ENCODE measurements at places on chromosomes 1 and 21.

- no peaks in the 10 kb centered on the region for H3K27me3 ChIP-seq
- no peaks in the 10 kb centered on the region for H3K4me1 ChIP-seq
- DNase-seq = no peak
- no peak overlapping the region for H3K4me3 ChIP-seq
- no peak overlapping the region for H3K27ac ChIP-seq
These were observed 247.9 kb upstream of the B3GALT2 start for GRCh38 chr1:193434319-193434718.

GRCh38 chr1:117122330-117123025 is 929 bp upstream of the TRIM45 start:
- H3K27ac ChIP-seq = peak overlapping the region; percentile 86
- peak overlapping the region; percentile 46 for H3K4me3 ChIP-seq
- H3K27me3 ChIP-seq = no peaks in the 10 kb centered on the region
- peaks cover 3% of the 10 kb centered on the region for H3K4me1 ChIP-seq
- no peak for DNase-seq

DNA sequence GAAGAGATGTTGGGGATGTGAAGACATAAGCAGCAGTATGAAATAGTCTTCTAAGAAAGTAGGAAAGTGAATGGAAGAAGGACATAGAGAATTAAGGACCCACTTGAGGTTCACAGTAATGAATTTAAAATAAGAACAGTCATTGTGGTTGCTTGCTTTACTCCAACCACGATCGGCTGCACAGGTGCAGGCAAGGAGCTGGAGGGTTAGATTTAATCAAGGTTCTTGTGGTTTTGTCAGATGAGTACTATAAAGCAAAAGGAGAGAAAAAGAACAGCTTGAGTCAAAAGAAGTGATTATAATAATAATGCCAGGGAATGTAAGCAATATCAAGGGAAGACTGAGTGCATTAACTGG is 46.1 kb upstream of the RBM34 start:
- no peak overlapping the region for H3K27ac ChIP-seq
- no peak overlapping the region for H3K4me3 ChIP-seq
- peaks cover 6% of the 10 kb centered on the region for H3K36me3 ChIP-seq
- H3K27me3 ChIP-seq = no peaks in the 10 kb centered on the region
- no peaks in the 10 kb centered on the region for H3K4me1 ChIP-seq

GRCh38 chr1:7010534-7011200 is 225.4 kb downstream of the CAMTA1 start:
- H3K27ac ChIP-seq = no peak overlapping the region
- no peak overlapping the region for H3K4me3 ChIP-seq
- no peaks in the 10 kb centered on the region for H3K27me3 ChIP-seq
- peak; percentile 80 for DNase-seq
- no peaks in the 10 kb centered on the region for H3K36me3 ChIP-seq

DNA sequence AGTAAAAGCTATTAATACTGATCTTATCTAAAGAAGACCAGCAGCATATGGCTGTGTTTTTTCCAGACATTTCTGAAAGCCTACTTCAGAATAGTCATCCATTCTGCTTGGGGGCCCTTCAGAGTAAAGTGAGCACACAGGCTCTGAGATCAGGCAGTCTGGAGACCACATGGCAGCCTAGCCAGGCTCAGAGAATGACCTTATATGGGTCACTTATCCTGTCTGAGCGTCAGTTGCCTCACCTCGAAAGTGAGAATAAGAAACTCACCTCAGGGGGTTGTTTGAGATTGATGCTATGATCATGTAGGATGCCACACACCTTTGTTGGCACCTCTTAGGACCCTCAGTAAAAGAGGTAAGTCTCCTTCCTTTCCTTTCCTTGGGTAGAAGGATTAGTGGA is 270.4 kb downstream of the GRIK1 start:
- H3K4me3 ChIP-seq = no peak overlapping the region
- H3K27ac ChIP-seq = no peak overlapping the region
- no peaks in the 10 kb centered on the region for H3K27me3 ChIP-seq
- DNase-seq = no peak

- no peaks in the 10 kb centered on the region for H3K36me3 ChIP-seq
- no peak for DNase-seq
- H3K27me3 ChIP-seq = no peaks in the 10 kb centered on the region
These were observed 8.0 kb downstream of the OR2G3 start for GRCh38 chr1:247613405-247613804.

DNA sequence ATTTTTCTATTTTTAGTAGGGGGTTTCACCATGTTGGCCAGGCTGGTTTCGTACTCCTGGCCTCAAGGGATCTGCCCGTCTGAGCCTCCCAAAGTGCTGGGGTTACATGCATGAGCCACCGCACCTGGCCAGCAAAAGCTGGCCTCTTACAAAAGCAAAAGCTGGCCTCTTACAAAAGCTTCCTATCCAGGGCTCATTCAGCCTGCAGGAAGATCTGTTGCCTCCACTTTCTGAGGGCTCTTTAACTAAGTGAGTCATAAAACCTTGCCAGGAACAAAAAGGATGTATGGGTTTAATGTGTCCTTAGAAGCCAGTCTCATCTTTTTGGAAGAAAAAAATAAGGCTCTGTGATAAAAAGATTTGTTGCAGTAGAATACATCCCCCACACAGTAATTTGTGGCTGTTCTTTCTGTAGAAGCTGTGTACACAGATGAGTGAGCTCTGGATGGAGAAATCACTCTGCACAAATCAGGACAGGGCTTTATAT is 15.0 kb downstream of the HTR1D start:
- H3K27ac ChIP-seq = no peak overlapping the region
- no peak overlapping the region for H3K4me3 ChIP-seq
- no peaks in the 10 kb centered on the region for H3K4me1 ChIP-seq

GRCh38 chr1:54588377-54588776 is 34.9 kb downstream of the FAM151A start:
- H3K27me3 ChIP-seq = no peaks in the 10 kb centered on the region
- no peak overlapping the region for H3K4me3 ChIP-seq
- H3K4me1 ChIP-seq = no peaks in the 10 kb centered on the region
- DNase-seq = no peak
- H3K27ac ChIP-seq = no peak overlapping the region
- H3K36me3 ChIP-seq = no peaks in the 10 kb centered on the region

- peaks cover 15% of the 10 kb centered on the region for H3K27me3 ChIP-seq
- no peak overlapping the region for H3K27ac ChIP-seq
- no peak for DNase-seq
- H3K4me3 ChIP-seq = no peak overlapping the region
These were observed 392 bp upstream of the DMRTA2 start for GRCh38 chr1:50423670-50424000.

DNA sequence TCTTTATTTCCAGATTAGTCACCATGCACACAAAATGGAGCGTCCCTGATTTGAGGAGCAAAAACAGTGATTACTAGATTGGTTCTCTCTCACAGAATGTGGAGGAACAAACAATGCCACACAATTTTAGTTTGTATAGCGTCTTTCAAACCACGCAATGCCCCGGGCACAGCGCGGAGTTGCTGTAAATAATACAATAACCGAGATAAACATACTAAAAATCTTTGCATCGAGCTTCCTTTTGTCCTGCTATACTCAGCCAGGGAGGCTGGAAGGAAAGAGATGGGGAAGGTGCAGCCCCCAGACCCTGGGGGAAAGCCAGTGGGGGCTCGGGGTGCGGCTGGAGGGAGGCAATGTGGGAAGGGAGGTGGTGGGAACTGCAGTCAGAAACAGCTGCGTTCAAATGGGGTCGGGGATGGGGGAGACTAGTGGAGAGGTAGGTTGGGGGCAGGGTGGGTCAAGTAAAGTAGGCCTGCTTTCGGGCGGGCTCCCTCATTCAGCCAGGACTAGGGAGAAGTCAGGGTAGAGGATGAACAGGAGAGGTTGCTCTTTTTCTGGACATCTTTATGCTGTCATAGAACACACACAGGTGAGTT is 366.3 kb downstream of the RPS6KC1 start:
- H3K4me1 ChIP-seq = no peaks in the 10 kb centered on the region
- H3K27me3 ChIP-seq = no peaks in the 10 kb centered on the region
- no peak overlapping the region for H3K4me3 ChIP-seq

GRCh38 chr1:54474310-54475251 is 68.4 kb upstream of the SSBP3 start:
- H3K27ac ChIP-seq = no peak overlapping the region
- DNase-seq = no peak
- H3K36me3 ChIP-seq = no peaks in the 10 kb centered on the region
- H3K4me1 ChIP-seq = no peaks in the 10 kb centered on the region
- no peaks in the 10 kb centered on the region for H3K27me3 ChIP-seq

GRCh38 chr1:165897326-165898303 is 70.2 kb downstream of the UCK2 start:
- no peak overlapping the region for H3K27ac ChIP-seq
- H3K36me3 ChIP-seq = no peaks in the 10 kb centered on the region
- peaks cover 18% of the 10 kb centered on the region for H3K4me1 ChIP-seq
